Activated CD4-positive, alpha-beta T cell treated with anti-CD3 and anti-CD28 coated beads, Interleukin-2, amount 50 U/mL, for 48 hours (primary cell): ENCODE measurements at places on chromosomes 5 and 9.
A peak's percentile ranks its signal among the peaks of the same experiment; 100 is the strongest.

GRCh38 chr5:6412811-6413210 lies 34.5 kb upstream of the MED10 start:
- DNase-seq, result no peak

- no peak for DNase-seq
These were observed 138.9 kb upstream of the CDKN2B start for GRCh38 chr9:22147813-22148527.

- DNase-seq, result no peak
These were observed 5.0 kb upstream of the IL3 start for GRCh38 chr5:132055441-132055807.

GRCh38 chr5:59199868-59200267 lies 617.0 kb downstream of the RAB3C start:
- no peak for DNase-seq

DNA sequence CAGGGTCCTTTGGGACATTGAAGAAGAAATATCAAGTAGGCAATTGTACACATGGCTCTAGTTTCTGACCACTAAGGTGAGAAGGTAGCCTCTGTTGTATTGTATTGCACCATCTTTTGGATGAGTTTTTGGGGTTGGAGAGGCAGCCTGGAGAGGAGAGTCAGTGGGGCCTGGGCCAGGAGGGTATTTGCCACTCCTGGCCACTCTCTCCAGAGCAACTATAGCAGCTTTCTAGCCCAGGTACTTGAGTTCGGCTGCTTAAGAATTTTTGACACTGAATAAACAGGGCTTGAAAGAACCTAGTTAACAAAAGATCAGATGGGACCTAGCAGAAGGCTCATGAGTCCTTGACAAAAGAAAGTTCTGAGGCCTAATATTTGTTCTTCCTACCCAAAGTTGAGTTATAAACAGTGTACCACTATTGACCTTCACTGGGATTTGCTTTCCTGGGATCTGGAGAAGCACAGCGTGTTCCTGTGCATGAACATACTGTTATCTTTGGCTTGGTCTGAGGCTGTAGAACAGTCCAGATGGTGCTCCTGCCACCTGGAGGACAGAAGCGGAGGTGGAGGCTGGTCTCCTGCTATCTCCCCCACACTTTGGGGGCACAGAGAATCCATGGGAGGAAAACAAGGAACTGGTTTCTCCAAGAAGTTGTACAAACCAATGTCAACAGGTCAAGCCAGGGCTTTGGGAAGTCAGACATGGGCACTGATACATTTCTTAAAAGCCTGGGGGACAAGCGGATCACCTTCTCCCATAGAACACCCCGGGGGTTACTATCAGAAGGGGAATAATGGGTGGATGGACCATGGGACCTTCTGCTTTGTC lies 110.4 kb upstream of the LIFR start:
- DNase-seq, result peak; percentile 5

- DNase-seq, result no peak
These were observed 8.9 kb downstream of the FLT4 start for GRCh38 chr5:180640611-180640860.

GRCh38 chr5:81854485-81854884 lies 103.6 kb upstream of the SSBP2 start:
- DNase-seq, result no peak

DNA sequence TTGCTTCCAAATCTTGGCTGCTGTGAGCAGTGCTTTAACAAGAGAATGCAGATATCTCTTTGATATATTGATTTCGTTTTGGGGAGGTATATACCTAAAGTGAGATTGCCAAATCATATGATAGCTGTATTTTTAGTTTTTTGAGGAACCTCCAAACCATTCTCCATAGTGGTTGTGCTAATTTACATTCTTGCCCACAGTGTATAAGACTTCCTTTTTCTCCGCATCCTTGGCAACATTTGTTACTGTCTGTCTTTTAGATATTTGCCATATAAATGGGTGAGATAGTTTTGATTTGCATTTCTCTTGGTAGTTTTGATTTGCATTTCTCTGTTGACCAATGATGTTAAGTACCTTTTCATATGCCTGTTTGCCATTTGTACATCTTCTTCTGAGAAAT lies 10.0 kb upstream of the PLK2 start:
- DNase-seq, result no peak

GRCh38 chr5:76625087-76625815 lies 2.0 kb upstream of the F2RL2 start:
- no peak for DNase-seq

DNA sequence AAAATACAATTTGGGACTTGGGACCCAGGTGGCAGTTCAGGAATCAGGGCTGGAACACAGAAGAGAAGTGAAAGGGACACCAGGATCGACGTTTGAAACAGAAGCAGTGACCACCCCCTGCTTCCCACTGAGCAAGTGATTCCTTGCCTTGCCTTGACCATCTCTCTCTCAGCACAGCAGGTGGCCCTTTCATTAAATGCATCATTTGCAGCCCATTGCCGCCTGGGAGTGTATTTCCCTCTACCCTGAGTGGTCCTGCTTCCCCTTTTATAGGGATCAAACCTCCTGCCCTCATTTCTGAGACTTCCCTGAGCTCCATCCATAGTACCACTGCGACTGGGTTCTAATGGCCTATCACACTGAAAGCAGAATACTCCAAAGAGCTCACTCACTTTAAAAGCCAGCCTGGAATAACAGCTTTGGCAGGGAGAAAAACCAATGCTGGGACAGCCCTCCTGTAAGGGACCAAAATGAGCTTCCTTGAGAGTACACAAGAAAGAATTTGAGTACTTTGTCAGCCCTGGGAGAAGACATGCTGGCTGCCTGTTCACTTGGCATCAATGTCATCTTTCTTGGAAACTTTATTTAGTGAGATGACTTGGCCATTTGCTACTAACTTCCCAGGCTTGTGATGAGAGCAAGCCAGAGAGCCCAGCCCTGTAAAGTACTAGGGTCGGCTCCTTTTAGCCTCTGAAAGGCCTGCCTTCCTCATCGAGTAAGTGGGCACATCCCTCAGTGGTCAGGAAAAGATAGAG lies 149.7 kb downstream of the SLIT3 start:
- no peak for DNase-seq

GRCh38 chr5:133246376-133247150 lies 194.8 kb downstream of the HSPA4 start:
- DNase-seq, result no peak

DNA sequence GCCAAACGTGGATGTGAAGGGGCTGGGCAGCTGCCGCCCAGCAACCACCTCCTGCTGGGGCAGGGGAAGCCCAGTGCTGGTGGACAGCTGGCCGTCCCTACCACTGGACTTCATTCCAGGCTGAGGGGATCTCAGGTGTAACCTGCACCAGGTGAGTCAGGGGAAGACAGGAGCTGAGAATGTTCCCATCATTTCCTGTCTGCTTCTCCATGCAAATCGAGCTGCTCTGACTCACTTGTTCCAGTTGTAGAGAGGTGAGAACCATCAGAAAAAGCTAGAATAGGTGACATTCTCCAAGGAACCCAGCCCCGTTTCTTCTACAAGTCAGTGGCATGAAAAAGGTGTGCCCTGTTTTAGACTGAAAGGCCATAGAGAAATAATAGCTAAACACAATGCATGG lies 21.8 kb upstream of the BARX1 start:
- no peak for DNase-seq

DNA sequence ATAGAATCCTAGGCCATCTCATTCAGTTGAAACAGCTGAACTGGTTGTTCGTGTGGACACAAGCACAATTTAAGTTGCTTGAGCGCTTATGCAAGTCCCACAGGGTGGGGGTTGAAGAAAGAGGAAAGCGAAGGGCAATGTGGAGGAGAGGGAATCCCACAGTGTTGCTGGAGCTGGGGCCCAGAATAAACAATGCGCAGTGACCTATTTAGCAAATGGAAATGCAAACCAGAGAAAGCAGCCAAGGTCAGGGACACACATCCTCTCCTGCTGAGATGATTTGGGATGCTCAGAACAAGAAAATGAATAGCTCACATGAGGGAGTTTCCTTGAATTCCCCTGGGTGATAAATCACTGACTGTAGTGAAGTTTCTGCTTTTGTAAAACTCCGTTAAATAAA lies 838.3 kb downstream of the TLE4 start:
- DNase-seq, result no peak

- peak; percentile 18 for DNase-seq
These were observed 45.9 kb upstream of the PJA2 start for GRCh38 chr5:109455598-109456096.

- no peak for DNase-seq
These were observed 568.9 kb downstream of the CCDC171 start for GRCh38 chr9:16121601-16122286.

DNA sequence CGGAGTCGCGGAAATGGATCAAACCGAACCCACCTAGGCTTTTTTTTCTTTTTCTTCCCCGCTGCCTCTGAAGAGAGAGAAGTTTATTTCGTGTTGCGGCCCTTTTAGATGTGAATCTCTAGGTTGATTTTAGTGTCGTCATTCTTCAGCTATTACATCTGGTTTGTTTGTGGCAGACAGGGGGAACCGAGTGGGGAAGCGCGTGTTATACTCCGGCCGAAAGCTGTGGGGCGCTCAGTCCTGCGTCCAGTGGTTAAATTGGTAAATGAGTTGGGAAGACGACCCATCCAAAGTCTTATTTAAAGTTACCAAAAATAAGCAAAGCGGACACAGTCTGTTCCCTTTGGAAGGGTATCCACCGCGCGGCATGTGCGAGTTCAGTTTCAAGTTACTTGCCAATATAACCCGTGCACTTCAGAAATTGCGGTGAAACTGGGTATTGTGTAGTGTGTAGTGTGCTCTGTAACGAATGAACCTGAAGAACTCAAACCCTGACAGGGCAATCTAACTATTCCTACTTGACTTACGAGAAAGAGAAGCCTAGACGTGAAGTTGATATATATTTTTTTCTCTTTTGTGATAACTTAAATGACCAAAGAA lies 1.3 kb downstream of the MAN2A1 start:
- peak; percentile 52 for DNase-seq

- no peak for DNase-seq
These were observed 1469.0 kb upstream of the ACO1 start for GRCh38 chr9:30915451-30915850.

- no peak for DNase-seq
These were observed 140.5 kb downstream of the SV2C start for GRCh38 chr5:76223696-76224095.

DNA sequence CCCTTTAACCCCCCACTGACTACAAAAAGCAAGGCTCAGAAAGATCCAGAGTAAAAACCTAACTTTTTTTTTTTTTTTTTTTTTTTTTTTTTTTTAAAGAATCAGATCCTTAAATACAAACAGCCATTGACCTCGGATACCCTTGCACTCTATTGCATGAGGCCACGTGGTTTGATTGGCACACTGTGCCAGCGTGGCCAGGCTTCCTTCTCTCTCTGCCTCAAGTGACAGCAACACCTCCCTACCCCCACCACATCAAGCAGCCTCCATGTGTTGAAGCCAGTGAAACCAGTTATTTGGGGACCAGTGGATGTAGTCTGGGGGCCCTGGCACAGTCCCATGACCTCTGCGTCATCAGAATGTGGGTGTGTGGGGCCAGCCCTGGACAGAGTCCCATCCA lies 71.4 kb downstream of the OTULIN start:
- no peak for DNase-seq

DNA sequence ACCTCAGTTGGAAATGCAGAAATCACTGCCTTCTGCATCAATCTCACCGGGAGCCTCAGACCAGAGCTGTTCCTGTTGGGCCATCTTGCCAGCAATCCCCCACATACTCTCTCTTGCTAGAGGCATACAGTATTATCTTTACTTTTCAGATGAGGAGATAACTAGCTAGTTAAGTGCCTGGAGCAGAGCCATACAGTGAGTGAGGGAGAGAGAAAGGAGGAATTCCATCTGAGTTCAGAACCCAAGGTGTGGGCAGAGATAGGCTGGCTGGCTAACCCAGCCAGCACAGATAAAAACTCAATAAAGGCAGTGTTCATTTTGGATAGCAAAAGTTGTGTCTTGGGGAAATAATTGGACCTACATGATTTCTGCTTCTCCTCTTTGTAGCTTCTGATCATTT lies 268.0 kb upstream of the KIF2A start:
- DNase-seq, result no peak

DNA sequence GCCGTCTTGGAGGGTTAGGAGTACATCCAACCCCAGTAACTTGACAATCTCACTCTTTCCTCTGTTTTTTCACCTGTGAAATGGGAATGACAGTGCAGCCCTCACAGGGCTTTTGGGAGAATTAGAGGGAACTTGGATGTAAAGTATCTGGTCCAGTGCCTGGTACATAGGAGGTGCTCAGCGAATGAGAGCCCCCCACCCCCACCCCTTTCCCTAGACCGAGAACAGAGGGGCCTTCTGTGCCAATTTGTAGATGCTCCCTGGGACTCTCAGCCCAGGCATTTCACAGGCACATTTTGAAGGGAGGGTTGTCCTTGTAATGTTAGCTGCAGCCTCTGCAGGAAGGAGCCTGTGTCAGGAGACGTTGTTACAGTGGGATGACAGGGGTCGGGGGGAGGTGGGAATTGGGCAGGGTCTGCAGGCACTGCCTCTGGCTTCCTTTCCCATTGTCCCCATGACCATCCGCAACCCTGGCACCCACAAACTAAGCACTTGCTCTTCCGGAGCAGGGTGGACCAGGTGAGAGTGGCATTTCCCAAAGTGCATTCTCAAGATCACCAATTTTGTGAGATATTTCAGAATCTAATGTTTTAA lies 47.0 kb downstream of the AMBP start:
- DNase-seq, result no peak

DNA sequence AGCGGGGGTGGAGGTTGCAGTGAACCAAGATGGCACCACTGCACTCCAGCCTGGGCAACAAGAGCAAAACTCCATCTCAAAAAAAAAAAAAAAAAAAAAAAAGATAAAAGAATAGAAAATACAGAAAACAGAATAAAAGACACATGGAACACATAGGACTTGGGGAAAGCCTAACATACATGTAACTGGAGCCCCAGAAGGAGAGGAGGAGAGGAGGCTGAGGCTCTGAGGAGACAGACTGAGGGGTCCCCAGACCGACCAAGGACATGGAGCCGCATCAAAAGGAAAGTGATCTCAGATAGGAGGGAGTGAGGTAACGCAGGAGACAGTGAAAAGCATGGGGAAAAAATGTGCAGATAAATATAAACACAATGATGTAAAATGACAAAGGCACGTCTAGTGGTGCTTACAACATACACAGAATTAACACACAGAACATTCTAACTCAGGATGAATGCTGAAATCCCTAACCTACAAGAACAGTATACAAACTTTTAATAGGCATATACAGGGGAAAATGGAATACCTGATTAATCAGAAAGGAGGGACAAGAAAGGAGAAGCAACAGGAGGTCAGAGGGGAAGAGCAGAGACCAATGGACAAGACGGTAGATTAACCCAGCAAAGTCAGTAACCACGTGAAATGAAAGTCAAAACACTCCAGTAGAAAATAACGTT lies 65.2 kb upstream of the UBAC1 start:
- DNase-seq, result no peak

- DNase-seq, result no peak
These were observed 275.2 kb downstream of the MSX2 start for GRCh38 chr5:174999581-174999980.

GRCh38 chr5:131979816-131980215 lies 31.6 kb downstream of the ACSL6 start:
- DNase-seq, result no peak

DNA sequence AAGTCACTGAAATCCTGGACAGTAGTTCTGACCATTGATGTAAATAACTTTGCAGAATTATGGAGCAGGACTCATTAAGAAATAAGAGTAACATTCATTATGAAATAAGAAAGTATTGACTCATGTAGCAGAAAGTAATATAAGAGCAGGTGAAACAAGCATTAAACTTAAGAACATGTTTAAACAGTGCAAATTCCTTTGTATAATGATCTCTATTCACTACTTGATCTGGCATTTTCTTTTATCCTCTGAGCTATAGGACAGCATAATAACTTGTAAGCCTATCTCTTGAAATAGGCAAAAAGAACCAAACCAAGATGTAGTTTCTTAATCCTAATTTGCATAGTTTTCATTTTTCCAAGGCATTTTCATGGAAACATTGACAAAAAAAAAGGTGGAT lies 42.3 kb downstream of the PLGRKT start:
- DNase-seq, result no peak
